ENCODE measurements at places on chromosomes 1 and 21.

DNA sequence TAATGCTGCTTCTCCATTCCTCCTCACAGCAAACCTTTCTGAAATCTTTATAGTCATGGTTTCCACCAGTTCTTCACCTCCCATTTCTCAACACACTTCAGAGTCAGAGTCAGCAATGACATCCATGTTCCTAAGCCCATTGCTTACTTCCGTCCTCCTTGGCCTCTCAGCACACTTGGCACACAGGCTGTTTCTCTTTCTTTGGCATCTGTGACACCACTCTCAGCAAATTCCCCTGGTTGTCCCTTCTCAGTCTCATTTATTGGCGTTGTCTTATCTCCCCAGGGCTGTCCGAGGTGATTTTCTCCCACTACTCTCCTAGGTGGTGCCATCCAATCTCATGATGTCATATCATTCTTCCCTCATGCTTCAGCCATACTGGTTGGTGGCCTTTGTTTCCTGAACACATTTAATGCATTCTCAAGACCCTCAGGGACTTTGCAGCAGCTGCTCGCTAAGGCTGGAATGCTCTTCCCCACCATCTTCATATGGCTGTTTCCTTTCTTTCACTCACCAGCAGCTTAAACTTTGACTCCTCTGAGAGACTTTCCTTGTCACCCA is 3.3 kb upstream of the LGALS8 start:
- no peak for DNase-seq

GRCh38 chr1:15684468-15685291 is 560 bp downstream of the PLEKHM2 start:
- no peak for DNase-seq

GRCh38 chr1:221016751-221017150 is 137.5 kb downstream of the HLX start:
- DNase-seq: no peak

GRCh38 chr1:168446081-168446480 is 97.7 kb downstream of the XCL2 start:
- DNase-seq: no peak

DNA sequence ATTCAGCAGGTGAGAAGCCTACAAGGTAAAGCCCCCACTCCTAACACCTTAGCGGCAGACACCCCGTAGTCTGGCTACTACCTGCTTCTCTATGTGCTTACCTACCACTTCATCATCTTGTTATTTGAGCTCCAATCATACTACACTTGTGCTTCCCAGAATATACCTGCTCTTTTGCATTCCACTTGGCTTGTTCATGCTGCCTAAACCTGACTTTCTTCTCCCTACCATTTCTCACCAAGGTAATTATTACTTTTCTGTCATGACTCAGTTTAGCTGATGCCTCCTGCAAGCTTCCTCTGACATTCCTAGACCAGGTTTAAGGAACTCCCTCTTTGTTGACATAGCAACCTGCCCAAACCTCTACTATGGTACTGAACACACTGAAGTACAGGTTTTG is 495.6 kb upstream of the C1orf87 start:
- no peak for DNase-seq

GRCh38 chr1:43008115-43009060 is 49.7 kb upstream of the SLC2A1 start:
- no peak for DNase-seq
